ENCODE measurements at places on chromosomes 1 and 21.

DNA sequence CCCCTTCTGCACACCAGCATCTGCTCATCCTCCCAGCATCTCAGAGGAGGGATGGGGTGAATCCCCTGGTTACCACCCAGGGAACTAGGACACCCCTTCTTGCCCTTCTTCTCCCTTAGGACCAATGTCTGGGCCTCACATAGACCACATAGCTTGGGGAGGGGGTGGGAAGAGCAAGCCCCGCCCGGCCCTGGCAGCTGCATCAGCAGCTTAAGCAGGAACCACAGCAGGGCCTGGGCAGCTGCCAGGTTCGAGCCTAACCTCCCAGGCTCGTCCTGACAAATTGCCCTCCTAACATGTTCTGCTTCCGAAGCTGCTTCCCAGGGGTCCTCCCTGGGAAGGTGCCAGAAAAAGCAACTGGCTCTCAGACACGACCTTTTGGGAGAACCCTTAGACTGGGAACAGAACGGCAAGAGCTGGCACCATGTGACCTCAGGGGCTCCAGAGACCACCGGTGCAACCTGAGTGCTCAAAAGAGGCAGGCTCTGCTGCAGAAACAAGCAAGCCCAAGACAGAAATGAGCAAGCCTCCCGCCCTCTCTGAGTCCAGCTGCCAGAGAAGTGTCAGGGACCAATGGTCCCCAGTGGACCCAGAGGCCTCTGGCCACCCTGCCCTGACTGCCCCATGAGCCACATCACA lies 18.4 kb upstream of the CLSTN1 start:
- DNase-seq: no peak

GRCh38 chr1:172928412-172928811 lies 122.3 kb downstream of the TNFSF18 start:
- DNase-seq: no peak

DNA sequence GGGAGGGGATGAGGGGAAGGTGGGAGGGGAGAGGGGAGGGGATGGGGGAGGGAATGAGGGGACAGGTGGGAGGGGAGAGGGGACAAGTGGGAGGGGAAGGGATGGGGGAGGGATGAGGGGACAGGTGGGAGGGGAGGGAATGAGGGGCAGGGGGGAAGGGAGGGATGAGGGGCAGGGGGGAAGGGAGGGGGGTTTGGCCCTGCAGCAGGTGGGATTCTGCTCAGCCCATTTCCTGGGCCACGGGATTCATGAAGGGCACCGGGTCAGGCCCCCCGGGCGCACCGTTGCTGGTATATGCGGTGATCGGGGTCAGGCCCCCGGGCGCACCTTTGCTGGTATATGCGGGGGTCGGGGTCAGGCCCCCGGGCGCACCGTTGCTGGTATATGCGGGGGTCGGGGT lies 15.1 kb upstream of the SAMD11 start:
- no peak for DNase-seq

- DNase-seq: no peak
These were observed 273.1 kb upstream of the PROX1 start for GRCh38 chr1:213714645-213715044.

GRCh38 chr1:52947490-52947889 lies 20.4 kb downstream of the SCP2 start:
- DNase-seq: no peak

DNA sequence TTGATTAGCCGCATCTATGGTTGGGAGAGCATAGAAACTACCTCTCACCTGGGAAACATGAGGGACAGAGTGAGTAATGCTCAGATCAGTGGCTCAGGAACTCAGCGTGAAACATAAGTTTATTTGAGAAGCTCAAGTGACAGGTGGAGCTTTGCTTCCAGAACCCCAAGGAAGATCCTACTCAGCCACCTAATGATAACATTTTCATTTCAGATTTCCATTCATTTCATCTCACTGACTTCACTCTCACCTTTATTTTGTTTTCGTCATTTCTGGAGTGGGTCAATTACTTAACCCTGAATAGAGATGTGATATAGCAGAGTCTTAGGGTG lies 145.5 kb upstream of the DUSP10 start:
- DNase-seq: no peak

- DNase-seq: no peak
These were observed 36.6 kb downstream of the UBE2T start for GRCh38 chr1:202305168-202305567.

DNA sequence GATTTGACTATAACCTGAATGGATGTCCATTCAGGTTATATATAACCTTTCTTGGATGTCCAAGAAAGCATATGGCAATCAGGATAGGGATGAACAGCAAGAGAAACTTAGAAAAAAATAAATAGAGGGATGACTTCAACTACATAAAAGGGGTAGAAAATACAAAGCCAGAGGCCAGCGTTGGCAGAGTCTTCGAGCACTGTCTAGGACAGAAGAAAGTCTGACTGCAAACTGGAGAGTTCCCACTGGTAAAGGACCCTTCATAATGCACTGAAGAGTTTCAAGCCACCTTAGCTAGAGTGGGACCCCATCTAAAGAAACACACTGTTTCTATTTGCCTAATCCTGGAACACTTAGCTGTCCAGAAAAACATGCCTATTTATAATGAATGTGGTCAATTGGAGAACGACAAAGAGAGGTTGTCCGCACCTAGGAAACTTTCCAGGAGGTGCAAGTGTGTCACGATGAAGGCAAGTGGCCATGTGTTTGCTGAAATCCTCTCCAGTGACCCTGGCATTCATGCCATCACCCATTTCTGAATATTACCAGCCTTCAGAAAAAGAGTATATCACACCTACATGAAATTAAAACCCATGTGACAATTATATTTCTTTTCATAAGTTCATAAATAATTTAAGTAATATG lies 215.4 kb downstream of the ZNF648 start:
- DNase-seq: no peak

DNA sequence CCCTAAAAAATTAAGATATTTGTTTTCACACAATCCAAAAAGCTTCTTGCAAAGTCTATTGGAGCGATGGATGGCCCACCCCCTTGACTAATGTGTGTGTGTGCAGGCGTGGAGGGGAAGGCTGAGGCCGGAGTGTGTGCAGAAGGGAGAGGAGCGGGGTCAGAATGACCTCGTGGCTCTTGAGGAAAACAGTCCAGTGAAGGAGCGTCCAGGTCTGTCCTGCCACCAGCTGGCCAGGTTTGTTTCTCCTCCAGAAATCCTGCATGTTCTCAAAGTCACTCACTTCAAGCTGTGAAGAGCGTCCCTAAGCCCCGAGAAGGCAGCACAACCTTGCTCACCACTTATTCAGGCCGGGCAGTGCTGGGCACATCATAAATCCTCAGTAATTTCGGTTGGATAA lies 69.5 kb upstream of the SSX2IP start:
- no peak for DNase-seq

- peak; percentile 27 for DNase-seq
These were observed 27.9 kb downstream of the OVAAL start for GRCh38 chr1:180586671-180587155.

DNA sequence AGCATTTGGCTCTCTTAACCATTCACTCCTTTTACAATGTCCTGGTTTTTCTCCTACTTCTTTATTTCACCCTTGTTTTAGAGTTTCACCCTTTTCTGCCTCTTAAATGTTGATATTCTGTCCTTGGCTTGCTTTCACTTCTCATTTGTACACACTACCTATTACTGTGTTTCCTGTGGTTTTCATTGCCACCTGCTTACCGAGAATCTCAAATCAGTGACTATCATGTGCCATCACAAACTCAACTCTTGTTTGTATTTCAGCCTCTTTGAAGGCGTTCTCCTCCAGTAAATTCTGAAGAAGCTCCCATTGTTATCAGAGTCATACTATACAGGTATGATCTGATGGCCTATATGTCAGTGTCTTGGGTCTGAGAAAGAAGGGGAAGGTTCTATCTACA lies 65.7 kb downstream of the NPHS2 start:
- DNase-seq: no peak

- no peak for DNase-seq
These were observed 8.4 kb downstream of the TIPRL start for GRCh38 chr1:168187177-168187576.

DNA sequence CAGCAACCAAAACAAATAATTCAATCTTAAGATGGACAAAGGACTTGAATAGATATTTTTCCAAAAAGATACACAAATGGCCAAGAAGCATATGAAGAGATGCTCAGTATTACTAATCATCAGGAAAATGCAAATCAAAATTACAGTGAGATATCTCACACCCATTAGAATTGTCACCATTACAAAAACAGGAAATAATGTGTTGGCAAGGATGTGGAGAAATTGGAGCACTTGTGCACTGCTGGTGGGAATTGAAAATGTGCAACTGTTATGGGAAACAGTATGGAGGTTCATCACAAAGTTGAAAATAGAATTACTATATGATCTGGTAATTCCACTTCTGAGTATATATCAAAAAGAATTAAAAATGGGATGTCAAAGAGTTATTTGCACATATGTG lies 83.2 kb downstream of the SH3GLB1 start:
- no peak for DNase-seq
